Chondrocyte (in vitro differentiated cells): ENCODE measurements at places on chromosomes 12 and 14. TPM values are rescaled to one million over a fixed set of nuclear protein-coding genes. Genes with fewer than 3 reads are reported as not detected.
A peak's percentile ranks its signal among the peaks of the same experiment; 100 is the strongest.

DNA sequence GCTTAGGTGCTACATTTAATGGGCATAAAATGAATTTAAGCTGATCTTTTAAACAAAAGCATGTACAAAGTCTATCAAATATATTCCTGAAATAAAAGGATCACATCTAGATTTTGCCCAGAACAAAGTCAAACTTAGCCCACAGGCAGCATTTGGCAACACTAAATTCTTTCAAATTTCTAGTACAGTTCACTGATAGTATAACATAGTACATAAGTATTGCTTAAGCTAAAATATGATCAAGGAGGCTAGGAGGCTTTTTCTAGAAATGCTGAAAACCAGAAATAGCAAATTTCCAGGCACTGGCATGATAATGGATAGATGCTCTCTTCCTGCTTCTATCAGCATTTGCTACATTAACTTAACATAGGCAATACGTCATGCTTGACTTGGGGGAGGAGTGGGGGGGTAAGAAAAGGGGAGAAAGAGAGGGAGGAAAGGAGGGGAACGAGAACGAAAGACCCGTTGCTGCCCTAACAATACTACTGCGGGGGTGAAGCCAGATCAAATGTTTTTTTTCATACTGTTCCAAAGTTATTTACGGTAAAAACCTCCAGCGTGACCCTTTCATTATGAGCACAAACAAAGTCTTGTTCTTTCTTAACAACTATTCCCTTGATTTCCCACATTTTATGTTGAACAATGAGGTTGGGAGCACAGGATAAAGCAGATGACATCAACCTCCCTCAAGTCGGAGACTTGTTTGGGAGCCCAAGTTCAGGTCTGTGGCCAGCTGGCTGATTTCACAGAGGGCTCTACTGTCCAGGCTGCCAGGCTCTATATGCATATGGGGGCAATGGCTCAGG, 10.6 kb downstream of the TMED10 start:
- H3K4me1 ChIP-seq: peaks cover 53% of the 10 kb centered on the region
- no peak for DNase-seq
- peaks cover 1% of the 10 kb centered on the region for H3K36me3 ChIP-seq
- no peaks in the 10 kb centered on the region for H3K27me3 ChIP-seq

DNA sequence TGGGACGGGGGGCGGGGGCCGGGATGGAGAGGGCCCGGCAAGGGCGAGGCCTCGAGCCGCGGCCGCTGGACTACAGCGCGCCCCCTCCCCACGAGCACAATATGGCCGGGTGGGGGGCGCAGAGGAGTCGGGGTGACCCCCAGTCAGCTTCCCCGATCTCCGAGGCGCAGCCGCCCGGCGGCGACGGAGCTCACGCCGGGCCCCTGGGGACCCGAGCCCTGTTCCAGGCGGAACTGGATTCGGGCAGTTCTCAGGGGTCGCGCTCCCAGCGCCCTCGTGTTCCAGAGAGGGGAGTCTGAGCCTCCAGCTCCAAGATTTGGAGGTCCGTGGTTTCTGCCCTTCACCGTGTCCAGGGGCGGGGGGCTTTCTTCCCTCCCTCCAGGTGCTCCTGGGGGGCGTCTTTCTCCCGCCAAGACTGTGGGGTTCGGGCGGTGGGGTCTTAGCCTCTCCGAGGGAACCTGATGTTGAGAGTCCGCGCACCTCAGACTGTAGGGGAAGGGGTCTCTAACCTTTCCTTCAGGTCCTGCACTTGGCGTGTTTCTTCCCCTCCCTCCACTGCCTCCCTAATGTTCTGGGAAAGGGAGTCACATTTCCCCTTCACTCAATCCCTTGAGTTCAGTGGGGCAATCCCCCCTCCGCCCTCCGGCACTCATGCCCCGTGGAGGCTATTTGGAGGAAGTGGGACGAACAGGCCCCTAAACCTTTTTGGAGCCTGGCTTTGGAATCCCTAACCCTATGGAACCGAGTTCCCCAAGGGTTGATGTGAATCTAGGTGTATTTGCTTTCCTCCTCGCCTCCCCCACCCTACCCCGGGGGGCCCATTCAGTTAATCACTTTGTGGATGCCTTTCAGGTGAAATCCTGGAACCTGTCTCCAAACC, 584 bp downstream of the ACVR1B start:
- H3K36me3 ChIP-seq: no peaks in the 10 kb centered on the region
- peak overlapping the region; percentile 39 for H3K27ac ChIP-seq
- peak overlapping the region; percentile 71 for H3K4me3 ChIP-seq
- no peak for DNase-seq
- peaks cover 4% of the 10 kb centered on the region for H3K27me3 ChIP-seq

DNA sequence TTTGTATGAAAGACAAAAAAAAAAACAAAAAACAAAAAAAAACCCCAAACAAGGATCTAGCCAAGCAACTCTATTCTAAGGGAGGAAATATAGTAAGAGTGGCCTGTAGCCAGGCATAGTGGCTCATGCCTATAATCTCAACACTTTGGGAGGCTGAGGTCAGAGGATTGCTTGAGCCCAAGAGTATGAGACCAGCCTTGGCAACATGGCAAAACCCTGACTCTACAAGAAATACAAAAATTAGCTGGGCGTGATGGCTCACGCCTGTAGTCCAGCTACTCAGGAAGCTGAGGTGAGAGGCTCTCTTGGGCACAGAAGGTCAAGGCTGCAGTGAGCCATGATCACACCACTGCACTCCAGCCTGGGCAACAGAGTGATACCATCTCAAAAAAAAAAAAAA, 47.9 kb downstream of the TMEM117 start:
- H3K36me3 ChIP-seq: no peaks in the 10 kb centered on the region
- H3K27ac ChIP-seq: no peak overlapping the region
- DNase-seq: no peak
- no peak overlapping the region for H3K4me3 ChIP-seq
- no peaks in the 10 kb centered on the region for H3K27me3 ChIP-seq
- H3K4me1 ChIP-seq: no peaks in the 10 kb centered on the region

DNA sequence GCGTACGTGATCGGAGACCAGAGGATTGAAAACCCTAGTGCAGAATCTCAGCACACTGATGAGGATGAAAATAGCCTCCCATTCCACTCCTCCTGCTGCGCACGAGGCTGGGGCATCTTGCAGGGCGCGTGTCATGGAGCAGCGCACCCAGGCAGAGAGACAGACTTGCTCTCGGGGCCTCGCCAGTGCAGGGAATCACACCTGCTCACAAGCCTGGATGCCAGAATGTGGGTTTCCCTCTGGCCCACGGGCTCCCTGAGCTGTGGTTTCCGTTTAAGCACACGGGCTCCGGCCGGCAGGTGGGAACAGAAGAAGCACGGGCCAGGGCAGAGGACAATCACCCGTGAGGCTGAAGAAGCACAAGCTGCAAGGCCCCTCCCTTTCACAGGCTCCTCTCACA, 2.0 kb downstream of the FGF6 start:
- no peaks in the 10 kb centered on the region for H3K36me3 ChIP-seq
- no peak for DNase-seq
- H3K27ac ChIP-seq: no peak overlapping the region
- peaks cover 10% of the 10 kb centered on the region for H3K4me1 ChIP-seq
- H3K27me3 ChIP-seq: no peaks in the 10 kb centered on the region

GRCh38 chr12:60487284-60487683, 891.5 kb downstream of the SLC16A7 start:
- H3K4me1 ChIP-seq: no peaks in the 10 kb centered on the region
- no peak overlapping the region for H3K4me3 ChIP-seq
- no peaks in the 10 kb centered on the region for H3K36me3 ChIP-seq
- no peak for DNase-seq
- no peak overlapping the region for H3K27ac ChIP-seq

DNA sequence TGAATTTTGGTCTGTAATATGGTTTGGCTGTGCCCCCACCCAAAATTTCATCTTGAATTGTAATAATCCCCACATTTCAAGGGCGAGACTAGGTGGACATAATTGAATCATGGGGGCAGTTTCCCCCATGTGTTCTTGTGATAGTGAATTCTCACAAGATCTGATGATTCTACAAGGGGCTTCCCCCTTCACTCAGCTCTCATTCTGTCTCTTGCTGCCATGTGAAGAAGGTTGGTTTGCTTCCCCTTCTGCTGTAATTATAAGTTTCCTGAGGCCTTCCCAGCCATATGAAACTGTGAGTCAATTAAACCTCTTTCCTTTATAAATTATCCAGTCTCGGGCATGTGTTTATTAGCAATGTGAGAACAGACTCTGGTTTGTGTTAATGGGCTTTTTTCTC, 5.9 kb downstream of the LRRC9 start:
- H3K4me3 ChIP-seq: no peak overlapping the region
- H3K36me3 ChIP-seq: no peaks in the 10 kb centered on the region
- H3K27ac ChIP-seq: no peak overlapping the region
- peaks cover 23% of the 10 kb centered on the region for H3K27me3 ChIP-seq
- no peak for DNase-seq

DNA sequence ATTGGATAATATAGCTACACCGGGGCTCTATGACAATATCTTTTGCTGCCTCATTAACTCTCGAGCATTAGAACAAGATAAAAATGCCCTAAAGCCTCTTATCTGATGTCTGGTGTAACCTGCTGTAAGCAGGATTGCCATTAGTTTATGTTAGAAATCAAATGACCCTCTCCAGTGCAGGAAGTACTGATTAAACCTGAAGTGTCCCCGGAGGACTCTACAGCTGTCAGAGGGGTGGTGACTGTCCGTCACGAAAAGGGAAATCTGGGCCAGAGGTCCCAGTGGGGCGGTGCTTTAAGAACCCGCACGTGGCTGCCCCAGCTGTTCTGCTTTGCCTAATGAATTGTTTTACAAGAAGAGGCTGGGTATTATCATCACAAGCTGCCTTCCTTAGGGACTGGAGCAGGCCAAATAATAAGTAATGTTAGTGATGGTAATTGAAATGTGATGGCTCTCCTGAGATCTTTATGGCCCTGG, 55.7 kb downstream of the LIN52 start:
- H3K36me3 ChIP-seq: peaks cover 3% of the 10 kb centered on the region
- H3K4me1 ChIP-seq: peaks cover 5% of the 10 kb centered on the region
- no peaks in the 10 kb centered on the region for H3K27me3 ChIP-seq
- H3K4me3 ChIP-seq: no peak overlapping the region
- H3K27ac ChIP-seq: no peak overlapping the region

GRCh38 chr14:55514819-55515490, 65.1 kb upstream of the KTN1 start:
- H3K27me3 ChIP-seq: no peaks in the 10 kb centered on the region
- peak overlapping the region; percentile 57 for H3K27ac ChIP-seq
- no peak for DNase-seq
- H3K36me3 ChIP-seq: peaks cover 2% of the 10 kb centered on the region
- H3K4me1 ChIP-seq: peaks cover 27% of the 10 kb centered on the region
- no peak overlapping the region for H3K4me3 ChIP-seq

Gene PTPN21
- total RNA-seq: 34.9 to 42.9 TPM (median 40.0 TPM) in 3 replicates

Gene SLC5A8
- total RNA-seq: not detected in 3 replicates

Gene POTEM
- not detected in 3 replicates for total RNA-seq

Gene KRT74
- not detected in 3 replicates for total RNA-seq

Gene KRT73
- not detected in 3 replicates for total RNA-seq

Gene TOMM20L
- not detected in 3 replicates for total RNA-seq

Gene OR6C2
- total RNA-seq: not detected in 3 replicates
